ENCODE measurements at places on chromosomes 1 and 21.

DNA sequence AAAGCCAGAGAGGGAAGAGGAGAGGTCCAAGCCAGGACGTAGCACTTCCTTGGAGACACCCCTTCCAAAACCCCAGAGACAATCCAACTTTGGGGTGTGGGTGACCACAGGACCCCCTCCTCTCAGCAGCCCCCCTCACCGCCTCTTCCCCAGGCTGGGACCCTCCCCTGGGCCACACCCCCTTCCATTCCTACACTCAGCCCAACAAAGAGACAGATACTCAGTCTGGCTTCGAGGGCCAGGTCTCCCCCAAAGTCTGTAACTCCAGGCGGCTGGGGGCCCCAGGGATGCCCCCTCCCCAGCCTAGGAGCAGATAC lies 1.4 kb downstream of the MEX3A start:
- peak overlapping the region; percentile 75 for H3K4me3 ChIP-seq
- H3K36me3 ChIP-seq: peaks cover 2% of the 10 kb centered on the region
- DNase-seq: no peak
- H3K27ac ChIP-seq: no peak overlapping the region

DNA sequence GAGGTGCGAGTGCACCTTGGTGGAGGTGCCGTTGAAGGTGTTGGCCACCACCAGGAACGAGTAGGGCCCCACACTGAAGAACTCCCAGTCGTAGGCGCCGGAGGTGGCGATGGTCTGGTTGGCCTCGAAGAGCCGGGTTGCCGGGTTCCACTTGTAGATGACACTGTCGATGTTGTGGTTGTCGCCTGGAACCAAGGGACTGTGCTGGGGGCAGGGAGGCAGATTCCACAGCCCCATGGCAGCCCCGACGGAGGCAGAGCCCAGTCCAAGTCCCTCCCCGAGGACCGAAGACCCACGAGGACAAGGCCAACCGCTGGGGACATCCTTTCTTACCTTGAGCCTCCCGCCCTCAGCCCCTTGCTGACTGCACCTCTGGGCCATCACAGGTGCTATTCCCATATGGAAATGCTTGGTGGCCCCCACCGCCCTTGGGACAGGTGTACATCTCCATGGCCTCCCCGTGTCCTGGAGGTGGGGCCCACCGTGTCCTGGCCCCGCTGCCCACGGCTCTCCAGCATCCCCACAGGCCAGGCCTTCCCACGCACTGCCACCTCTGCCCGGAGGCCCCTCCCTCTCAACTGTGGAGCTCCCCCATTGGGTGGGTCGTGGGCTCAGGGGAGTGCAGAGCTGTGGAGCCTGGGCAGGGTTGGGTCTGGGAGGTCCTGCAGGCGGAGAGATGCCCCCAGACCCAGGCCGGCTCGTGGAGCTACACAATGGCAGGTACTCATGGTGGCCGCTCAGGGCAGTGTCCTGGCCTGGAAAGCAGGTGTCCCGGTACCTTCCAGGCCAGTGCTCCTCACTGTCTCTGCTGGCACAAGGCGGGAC lies 17.9 kb downstream of the KRTAP10-1 start:
- no peak overlapping the region for H3K4me3 ChIP-seq
- no peak for DNase-seq
- H3K4me1 ChIP-seq: no peaks in the 10 kb centered on the region
- no peak overlapping the region for H3K27ac ChIP-seq
- no peaks in the 10 kb centered on the region for H3K36me3 ChIP-seq

- H3K4me3 ChIP-seq: peak overlapping the region; percentile 82
- H3K27ac ChIP-seq: peak overlapping the region; percentile 80
- peak; percentile 54 for DNase-seq
- peaks cover 2% of the 10 kb centered on the region for H3K4me1 ChIP-seq
- H3K36me3 ChIP-seq: peaks cover 6% of the 10 kb centered on the region
- no peaks in the 10 kb centered on the region for H3K27me3 ChIP-seq
Observed at GRCh38 chr1:38858833-38859560, 575 bp downstream of the RRAGC start.

DNA sequence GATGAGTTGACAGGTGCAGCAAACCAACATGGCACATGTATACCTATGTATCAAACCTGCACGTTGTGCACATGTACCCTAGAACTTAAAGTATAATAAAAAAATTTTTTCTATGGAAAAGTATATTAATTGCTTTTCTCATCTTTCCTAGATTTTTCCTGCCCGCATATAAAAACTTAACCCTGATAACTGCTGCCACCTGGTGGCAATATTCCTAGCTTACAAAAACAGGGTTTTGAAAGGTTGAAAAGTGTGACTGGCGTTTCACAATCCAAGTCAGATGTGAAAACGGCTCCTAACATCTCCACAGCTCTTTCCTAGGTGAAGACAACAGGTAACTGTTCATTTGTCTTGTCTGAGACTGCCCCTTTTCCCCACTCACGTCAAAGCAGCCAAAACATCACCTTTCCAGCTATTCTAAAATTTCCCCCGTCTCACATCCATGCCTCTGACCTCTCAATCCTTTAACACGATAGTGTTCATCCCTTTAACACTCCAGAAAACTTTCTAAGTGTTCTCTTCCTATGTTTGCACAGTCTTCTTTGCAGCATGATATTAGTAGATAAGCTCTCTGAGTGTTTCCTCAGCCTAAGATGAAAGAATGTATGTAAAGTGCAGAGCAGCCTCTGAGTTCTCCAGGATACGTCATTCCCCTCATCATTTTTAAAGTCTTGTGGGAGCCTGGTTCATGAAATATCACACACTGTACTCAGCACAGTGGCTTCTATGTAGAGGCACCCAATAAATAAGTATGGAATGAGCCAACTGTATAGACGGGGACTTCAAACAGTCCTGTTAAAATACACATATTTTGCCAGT lies 27.5 kb downstream of the OVGP1 start:
- DNase-seq: peak; percentile 73
- no peaks in the 10 kb centered on the region for H3K36me3 ChIP-seq
- H3K27me3 ChIP-seq: no peaks in the 10 kb centered on the region
- H3K4me3 ChIP-seq: no peak overlapping the region
- no peak overlapping the region for H3K27ac ChIP-seq
- no peaks in the 10 kb centered on the region for H3K4me1 ChIP-seq

- no peak overlapping the region for H3K4me3 ChIP-seq
- no peaks in the 10 kb centered on the region for H3K27me3 ChIP-seq
- no peak overlapping the region for H3K27ac ChIP-seq
- H3K4me1 ChIP-seq: no peaks in the 10 kb centered on the region
- DNase-seq: no peak
Observed at GRCh38 chr1:48415050-48415449, 57.0 kb downstream of the SPATA6 start.

DNA sequence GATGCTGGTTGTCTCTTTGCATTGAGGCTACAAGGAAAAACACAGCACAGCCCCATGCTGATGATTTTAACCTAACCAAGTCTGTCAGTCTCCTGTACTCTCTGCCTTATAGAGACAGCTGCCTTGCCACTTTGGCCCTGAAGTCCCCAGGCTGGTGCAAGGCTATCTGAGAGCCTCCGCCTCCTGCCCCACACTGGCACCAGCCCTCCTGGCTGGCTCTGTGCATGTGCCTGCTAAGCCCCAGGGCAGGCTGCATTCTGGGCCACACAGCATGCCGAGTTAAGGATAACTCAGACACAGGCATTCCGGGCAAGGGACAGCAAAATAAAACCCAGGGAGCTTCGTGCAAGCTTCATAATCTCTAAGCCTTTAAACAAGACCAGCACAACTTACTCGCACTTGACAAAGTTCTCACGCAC lies 910 bp downstream of the RUNX1 start:
- peaks cover 14% of the 10 kb centered on the region for H3K4me1 ChIP-seq
- no peaks in the 10 kb centered on the region for H3K36me3 ChIP-seq
- peak overlapping the region; percentile 77 for H3K27ac ChIP-seq
- peak overlapping the region; percentile 33 for H3K4me3 ChIP-seq
- no peak for DNase-seq
- H3K27me3 ChIP-seq: no peaks in the 10 kb centered on the region

- no peaks in the 10 kb centered on the region for H3K27me3 ChIP-seq
- DNase-seq: no peak
- H3K36me3 ChIP-seq: no peaks in the 10 kb centered on the region
- H3K4me1 ChIP-seq: no peaks in the 10 kb centered on the region
- H3K4me3 ChIP-seq: no peak overlapping the region
Observed at GRCh38 chr1:165992533-165992932, 165.1 kb downstream of the UCK2 start.

GRCh38 chr1:245179706-245180105 lies 24.9 kb downstream of the KIF26B start:
- no peak overlapping the region for H3K27ac ChIP-seq
- H3K27me3 ChIP-seq: no peaks in the 10 kb centered on the region
- H3K36me3 ChIP-seq: no peaks in the 10 kb centered on the region
- no peaks in the 10 kb centered on the region for H3K4me1 ChIP-seq
- H3K4me3 ChIP-seq: no peak overlapping the region

DNA sequence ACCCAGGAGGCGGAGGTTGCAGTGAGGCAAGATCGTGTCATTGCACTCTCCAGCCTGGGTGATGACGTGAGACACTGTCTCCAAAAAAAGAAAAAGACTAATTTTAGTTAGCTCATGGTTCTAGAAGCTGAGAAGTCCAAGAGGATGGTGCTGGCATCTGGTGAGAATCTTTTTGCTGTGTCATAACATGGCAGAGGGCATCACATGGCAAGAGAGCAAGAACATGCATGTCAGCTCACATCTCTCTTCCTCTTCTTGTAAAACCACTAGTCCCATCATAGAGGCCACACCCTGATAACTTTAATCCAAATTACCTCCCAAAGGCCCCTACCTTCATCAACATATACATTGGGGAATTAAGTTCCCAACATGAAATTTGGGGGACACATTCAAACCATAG lies 13.8 kb upstream of the CNN3 start:
- no peak overlapping the region for H3K4me3 ChIP-seq
- no peak for DNase-seq
- H3K4me1 ChIP-seq: peaks cover 7% of the 10 kb centered on the region
- H3K27ac ChIP-seq: no peak overlapping the region
- H3K36me3 ChIP-seq: no peaks in the 10 kb centered on the region

Data from fibroblast of lung (primary cell).